ENCODE measurements at places on chromosomes 12 and 14.

- DNase-seq: no peak
These were observed 49.8 kb downstream of the NOC4L start for GRCh38 chr12:132194056-132194455.

GRCh38 chr14:43535231-43535838 is 971.7 kb downstream of the FSCB start:
- DNase-seq: no peak

- no peak for DNase-seq
These were observed 185.8 kb downstream of the CAPZA3 start for GRCh38 chr12:18923721-18924120.

DNA sequence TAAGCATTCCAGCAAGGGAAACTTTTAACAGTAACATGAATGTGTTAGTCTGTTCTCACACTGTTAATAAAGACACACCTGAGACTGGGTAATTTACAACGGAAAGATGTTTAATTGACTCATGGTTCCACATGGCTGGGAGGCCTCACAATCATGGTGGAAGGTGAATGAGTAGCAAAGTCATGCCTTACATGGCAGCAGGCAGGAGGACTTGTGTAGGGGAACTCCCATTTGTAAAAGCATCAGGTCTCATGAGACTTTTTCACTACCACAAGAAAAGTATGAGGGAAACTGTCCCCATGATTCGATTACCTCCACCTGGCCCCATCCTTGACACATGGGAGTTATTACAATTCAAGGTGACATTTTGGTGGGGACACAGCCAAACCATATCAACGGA is 168.3 kb downstream of the PAH start:
- DNase-seq: no peak

DNA sequence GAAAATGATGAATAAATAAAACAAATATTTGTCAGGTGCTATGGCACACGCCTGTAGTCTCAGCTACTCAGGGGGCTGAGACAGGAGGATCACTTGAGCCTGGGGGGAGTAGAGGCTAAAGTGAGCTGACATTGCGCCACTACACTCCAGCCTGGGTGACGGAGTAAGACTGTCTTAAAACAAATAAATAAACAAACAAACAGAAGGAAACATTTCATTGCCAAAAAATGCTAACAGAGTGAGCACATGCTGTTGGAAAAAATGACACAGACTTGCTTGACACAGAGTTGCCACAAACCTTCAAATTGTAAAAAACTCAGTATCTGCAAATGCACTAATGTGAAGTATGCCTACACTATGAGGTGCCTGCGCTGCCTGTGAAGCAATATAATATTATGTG is 50.8 kb upstream of the AP4S1 start:
- no peak for DNase-seq

GRCh38 chr12:68587448-68587873 is 23.2 kb upstream of the RAP1B start:
- no peak for DNase-seq

DNA sequence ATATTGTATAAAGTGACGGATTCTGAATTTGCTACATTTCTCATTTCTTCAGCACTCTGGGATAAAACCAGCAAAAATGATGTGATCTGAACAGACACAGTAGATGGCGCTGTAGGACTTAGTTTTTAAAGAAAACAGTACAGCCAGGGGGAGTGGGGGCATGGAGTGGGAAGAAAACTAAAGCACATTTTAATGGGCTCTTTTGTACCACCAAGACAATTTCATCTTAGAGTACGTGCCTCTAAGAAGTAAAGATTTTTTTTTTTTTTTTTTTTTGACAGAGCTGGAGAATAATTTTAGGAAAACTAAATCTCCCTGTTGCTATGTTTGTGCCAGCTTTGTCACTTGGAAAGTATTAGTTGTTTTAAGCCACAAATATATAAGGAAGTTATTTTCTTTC is 124.4 kb downstream of the RAD51B start:
- peak; percentile 65 for DNase-seq

GRCh38 chr12:131863711-131864396 is 30.6 kb upstream of the ULK1 start:
- DNase-seq: no peak

- no peak for DNase-seq
These were observed 16.0 kb upstream of the FBLN5 start for GRCh38 chr14:91963465-91963864.

DNA sequence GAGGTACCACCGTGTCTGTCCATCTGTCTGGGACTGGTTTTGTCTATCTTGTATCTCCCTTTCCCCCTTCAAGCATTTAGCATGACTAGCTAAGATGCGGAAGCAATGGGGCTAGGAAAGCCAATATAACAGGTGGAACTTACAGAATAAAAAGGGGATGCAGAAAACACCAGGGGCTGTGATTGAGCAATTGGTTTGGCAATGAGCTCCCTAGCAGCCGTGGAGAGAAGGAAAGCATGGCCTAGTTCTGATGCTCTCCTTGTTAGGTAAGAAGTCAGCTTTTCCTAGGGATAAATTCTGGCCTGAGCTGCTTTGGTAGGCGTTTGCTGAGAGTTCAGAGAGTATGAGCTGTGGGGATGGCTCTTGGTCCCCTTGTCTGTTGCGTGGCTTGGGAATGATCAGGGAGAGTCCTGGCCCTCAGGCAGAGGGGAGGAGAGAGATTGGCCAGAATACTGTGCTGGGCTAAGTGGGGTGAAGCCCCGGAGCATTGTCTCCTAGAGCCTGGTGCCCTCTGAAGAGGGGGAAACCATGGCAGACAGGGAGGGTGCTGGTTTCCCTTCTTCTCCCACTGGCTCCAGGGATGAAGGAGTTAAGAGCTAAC is 7.1 kb downstream of the SETD1B start:
- no peak for DNase-seq

DNA sequence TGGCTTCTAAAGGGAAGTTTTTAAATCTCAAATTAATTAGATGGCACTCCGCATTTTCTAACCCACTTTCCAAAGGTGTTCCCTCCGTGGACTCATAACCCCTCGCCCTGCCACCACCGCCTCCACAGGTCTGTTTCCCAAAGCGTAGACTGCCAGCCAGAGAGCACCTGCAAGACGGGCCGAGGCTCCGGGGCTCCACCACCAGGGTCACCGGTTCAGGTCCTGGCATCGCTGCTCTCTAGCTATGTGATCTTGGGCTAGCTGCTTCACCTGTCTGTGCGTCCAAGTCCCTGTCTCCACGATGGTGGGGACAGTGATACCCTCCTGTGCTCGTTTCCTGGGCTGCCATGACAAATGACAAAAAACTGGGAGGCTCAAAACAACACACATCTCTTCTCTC is 11.5 kb downstream of the RIMBP2 start:
- DNase-seq: no peak

DNA sequence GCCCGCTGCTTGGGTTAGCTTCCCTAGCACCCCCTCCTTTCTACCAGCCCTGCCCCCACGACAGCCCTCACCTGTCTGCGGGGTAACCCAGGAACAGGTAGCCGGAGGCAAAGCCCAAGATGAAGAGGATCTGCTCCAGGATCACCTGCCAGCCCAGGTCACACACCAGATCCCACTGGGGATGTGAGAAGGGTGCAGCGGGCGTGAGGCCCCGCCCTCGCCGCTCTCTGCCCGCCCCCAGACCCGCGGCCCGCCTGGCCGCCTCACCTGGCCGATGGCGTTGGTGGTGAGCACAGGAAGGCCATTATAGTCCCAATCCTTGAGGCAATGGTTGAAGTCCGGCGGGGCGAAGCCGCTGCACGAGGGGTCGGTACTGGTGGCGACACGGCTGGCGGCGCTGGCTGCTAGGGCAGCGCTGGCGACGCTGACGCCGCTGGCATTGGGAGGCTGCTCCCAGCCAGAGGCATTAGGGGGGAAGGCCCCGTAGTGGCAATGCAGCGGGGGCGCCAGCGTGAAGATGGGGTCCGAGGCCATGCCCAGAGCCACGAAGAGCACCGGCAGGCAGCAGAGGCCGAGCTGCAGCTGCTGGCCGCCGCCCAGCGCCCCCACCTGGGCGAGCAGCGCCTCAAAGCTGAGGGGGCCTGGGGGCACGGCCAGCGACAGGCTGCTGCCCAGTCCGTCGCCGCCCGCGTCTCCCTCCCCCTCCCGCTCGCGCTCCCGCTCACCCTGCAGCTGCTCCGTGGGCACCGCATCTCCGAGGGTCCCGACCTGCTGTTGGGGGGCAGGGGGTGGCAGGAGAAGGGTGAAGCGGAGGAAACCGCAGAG is 794 bp downstream of the SLC22A17 start:
- DNase-seq: no peak

DNA sequence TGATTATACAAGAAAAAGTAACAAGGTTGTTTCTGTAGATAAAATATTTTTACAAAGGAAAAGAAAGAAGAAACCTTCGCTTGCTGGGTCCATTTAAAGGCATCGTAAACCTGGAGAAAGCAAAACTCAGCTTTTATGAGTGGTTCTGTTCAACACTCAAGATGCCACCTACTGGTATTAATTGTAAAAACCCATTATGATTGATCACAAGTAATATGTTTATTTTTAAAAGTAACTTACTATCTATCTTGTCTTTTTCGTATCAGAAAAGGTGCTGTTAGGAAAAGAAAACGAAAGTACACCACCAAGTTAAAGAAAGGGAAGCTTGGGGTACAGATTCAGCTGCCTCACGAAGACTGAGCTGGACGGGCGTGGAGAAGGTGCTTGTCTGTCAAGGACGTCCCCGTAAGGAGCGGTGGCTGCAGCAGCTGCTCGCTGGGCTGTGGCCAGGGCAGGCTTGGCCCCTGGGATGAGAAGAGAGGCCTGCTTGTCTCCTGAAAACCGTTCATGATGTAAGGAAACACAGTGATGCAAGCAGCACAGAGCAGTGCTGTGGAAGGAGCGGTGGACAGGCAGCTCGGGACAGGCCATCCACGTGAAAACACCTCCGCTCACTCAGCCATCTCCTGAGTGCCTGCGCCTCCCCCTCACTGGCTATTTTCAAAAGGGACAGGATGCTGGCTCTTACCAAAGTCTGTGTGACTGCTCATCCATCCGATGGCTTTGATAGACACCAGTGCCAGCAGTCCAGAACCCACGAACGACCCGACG is 25.0 kb downstream of the SLC15A4 start:
- DNase-seq: no peak

GRCh38 chr12:113057565-113058485 is 1.3 kb downstream of the DTX1 start:
- no peak for DNase-seq

DNA sequence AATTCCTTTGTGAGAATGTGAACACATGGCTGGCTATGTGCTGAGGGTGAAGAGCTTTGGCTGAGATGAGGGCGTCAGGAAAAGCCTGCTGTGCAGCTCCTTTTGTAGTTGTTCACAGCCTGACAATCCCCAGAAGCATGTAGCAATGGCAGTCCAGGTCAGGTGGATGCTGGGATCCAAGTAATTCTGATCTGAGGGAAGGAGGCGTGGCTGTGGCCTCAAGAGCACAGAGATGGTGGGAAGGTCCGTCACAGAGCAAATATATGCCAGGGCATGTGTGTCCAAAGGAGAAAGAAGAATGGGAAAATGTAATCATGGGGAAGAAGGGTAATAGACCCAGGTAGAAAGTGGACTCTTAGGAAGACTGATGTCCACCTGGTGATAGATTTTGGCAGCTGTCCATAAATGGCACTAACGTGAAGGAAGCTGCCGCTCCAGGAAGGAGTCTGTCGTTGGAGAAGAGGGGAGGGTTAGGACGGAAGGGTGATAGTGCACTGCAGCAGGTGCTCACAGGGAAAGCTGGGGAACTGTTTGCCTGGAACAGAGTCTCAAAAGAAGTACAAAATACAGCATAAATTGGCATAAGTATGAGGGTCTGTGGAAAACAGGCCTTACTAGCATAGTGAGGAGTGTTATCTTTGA is 13.8 kb downstream of the MGST1 start:
- DNase-seq: no peak

DNA sequence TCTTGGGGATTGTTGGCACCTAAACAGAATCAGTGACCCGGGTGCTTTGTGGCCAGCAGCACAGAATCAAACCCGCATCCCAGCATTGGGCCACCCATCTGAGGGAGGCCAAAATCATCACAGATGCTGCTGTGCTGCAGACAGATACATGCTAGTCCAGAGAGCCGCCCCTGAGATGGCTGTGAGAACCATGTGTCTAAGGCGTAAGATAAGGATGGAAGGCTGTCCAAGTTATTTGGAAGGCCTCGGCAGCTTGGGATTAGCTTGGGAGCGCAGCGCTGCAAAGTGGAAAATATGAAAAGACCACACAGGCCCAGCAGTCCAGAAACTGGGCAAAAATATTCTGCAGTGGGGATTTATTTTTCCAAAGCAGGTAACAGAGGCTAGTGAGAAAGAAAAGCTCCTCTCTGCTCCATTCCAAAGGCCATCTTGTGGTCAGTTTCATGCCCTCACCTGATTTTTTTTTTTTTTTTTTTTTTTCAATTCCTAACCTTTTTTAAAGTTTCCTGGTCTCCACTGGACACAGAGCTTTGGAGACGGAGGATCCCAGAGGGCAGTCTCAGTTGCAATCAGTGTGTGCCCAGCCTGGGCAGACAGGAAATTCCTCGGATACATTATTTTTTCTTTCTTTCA is 178.9 kb upstream of the BCL2L14 start:
- no peak for DNase-seq

- DNase-seq: no peak
These were observed 65.3 kb upstream of the CDKN3 start for GRCh38 chr14:54331516-54331915.

All from AG04450 (cell line).